Activated CD8-positive, alpha-beta memory T cell treated with anti-CD3 and anti-CD28 coated beads, Interleukin-2, amount 50 U/mL, for 48 hours (primary cell): ENCODE measurements at places on chromosomes 5 and 9.

GRCh38 chr9:120690372-120690771, 23.9 kb downstream of the MEGF9 start:
- DNase-seq, result no peak

DNA sequence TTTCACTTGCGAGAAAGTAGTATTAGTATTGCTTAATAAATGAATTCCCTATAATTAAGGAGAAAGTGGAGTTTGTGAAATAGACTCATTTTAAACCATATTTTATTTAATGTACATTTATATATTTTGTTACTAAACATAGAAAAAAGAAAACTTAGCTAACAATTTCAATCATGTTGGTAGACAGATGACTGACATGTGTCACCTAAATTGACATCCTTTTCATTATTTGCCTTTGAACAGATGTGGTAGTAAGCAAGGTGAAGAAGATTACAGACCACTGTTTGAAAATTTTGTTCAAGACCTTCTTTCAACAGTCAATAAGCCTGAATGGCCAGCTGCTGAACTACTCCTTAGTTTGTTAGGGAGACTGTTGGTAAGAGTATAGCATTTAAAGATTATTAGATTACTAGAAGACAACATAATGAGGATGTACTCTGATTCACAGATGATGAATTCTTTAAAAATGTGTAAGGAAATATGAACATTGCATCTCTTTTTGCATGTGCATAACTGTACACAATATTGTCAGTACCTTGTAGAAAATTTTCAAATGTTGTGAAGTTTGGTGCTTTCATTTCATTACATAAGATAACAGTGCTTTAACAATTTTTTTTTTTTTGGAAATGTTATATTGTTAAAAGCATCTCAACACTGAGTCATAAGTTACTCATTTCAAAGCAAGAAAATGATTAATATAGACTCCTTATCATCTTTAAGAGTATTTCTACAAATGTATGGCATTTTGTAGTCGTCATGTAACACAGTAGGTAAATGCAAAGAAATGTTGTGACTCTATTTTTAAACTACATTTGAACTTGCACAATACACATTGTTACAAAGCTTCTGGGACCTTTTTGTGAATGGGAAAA, 139.5 kb downstream of the NIPBL start:
- no peak for DNase-seq

- DNase-seq, result no peak
Observed at GRCh38 chr9:73183917-73184861, 32.5 kb downstream of the ANXA1 start.

- peak; percentile 44 for DNase-seq
Observed at GRCh38 chr5:132763181-132764036, 13.6 kb downstream of the SEPTIN8 start.

- no peak for DNase-seq
Observed at GRCh38 chr5:15073453-15073852, 201.9 kb upstream of the ANKH start.

GRCh38 chr5:55816342-55816741, 34.8 kb upstream of the IL31RA start:
- DNase-seq, result no peak

GRCh38 chr5:37492778-37493555, 113.8 kb downstream of the WDR70 start:
- DNase-seq, result no peak
